Amygdala (tissue), 56 donors: ENCODE measurements at places on chromosomes 1 and 21.

DNA sequence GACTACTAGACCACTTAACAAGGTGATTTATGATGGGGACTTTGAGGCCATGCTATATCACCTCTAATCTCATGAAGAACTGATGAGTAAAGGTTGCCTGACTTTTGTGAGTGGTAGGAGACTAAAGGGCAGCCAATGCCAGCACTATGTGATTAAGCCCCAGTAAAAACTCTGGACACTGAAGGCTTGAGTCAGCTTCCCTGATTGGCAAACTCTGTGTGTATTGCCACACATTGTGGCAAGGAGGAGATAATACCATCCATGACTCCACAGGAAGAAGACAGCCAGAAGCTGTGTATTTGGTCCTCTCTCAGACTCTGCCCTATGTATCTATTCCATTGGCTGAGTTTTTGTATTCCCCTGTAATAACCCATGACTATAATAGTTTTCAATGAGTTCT, 413.3 kb upstream of the ZRANB2 start:
- no peak for DNase-seq

DNA sequence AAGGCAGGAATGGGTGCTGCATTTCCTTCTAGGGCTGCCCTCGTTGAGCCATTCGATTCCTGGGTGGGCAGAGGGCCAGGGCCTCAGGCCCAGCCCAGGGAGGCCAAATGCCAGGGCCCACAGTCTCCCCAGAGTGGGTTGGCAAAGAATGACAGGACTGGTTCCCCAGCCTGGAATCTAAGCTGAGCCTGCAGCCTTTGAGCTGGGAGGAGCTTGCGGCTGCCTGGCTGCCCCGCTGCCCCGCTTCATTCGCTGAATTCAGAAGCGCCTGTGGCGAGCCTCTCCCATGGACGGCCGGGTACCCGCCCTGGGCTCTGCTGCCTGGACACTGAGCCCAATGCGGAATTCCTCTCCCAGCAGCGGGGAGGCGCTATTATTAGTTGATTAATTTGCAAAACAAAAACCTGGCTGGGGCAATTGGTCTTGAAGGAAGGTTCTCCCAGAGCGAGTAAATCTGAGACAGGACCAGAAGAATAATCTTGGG, 32.3 kb upstream of the TARDBP start:
- peak; percentile 67 for DNase-seq

GRCh38 chr1:170559166-170559565, 27.2 kb downstream of the GORAB start:
- DNase-seq, result no peak

DNA sequence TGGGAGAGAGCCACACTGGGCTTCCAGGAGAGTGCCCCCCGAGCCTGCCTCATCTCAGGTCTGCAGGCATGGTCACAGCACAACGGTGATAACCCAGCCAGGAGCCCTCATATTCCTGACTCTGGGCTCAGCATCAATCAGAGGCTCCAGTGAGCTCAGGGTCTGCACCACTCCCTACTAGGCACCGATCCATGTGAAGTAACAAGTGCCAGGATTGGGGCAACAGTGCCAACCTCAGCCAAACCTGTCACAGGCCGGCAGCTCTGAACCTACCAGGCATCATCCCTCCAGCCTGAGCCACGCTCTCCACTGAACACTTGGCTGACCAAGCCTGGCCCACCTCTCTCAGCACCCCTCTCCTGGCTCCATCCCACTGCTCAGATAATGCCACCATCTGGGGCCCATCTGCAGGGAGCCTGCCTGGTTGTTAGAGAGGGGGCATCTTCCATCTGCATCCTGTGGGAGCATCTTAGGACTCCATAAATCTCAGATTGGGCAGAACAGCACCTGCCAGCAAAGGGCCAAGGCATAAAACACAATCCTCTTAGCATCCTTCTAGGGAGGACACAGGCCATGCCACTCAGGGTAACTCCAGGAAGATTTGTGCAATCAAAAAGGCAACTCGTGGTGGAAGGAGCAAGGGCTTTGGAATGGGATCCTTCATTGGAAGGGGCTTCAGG, 213.7 kb upstream of the CSF3R start:
- no peak for DNase-seq

GRCh38 chr21:34553151-34553952, 41.3 kb upstream of the KCNE1 start:
- DNase-seq, result no peak

DNA sequence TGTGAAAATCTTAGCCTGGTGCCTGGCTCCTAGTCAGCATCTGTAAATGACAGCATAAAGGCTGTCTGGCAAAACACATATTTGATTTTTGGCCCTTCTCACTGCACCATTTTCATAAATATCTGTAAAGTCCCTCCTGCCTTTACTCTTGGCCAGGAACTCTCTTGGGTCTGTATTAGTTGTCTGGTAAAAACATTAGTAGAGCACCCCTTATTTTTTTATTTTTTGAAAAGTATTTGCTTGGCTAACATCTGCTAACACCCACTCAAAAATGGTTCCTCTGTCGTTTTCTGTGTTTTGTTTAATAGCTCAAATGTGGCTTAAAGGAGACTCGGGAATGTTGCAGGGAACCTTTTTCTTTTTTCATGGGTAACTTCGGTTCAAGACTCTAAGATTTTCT, 293.4 kb downstream of the HMCN1 start:
- DNase-seq, result no peak

- no peak for DNase-seq
These were observed 36.4 kb downstream of the DENND1B start for GRCh38 chr1:197738927-197739326.

- no peak for DNase-seq
These were observed 9.3 kb downstream of the PLEKHM2 start for GRCh38 chr1:15693371-15693770.

- DNase-seq, result peak; percentile 57
These were observed 149.4 kb upstream of the ZC3H12A start for GRCh38 chr1:37325010-37325409.

DNA sequence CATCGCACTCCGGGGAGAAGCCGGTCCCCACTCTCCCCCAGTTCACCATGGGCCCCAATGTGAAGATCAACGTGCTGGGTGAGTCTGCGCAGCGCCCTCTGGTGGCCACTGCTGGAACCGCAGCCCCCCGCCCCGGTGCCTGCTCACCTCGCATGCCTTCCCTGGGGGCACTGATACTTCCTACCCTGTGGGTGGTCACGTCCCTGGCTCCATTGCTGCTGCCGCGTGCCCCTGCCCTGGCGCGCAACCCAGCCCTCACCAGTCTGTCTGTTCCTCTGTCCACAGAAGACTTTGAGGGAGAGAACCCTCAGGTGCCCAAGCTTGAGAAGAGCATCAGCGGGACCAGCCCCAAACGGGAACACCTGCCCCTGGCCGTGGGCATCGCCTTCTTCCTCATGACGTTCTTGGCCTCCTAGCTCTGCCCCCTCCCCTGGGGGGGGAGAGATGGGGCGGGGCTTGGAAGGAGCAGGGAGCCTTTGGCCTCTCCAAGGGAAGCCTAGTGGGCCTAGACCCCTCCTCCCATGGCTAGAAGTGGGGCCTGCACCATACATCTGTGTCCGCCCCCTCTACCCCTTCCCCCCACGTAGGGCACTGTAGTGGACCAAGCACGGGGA, 7.6 kb downstream of the EFNA3 start:
- DNase-seq, result peak; percentile 32

GRCh38 chr1:106022312-106022902, 1034.1 kb upstream of the PRMT6 start:
- no peak for DNase-seq

DNA sequence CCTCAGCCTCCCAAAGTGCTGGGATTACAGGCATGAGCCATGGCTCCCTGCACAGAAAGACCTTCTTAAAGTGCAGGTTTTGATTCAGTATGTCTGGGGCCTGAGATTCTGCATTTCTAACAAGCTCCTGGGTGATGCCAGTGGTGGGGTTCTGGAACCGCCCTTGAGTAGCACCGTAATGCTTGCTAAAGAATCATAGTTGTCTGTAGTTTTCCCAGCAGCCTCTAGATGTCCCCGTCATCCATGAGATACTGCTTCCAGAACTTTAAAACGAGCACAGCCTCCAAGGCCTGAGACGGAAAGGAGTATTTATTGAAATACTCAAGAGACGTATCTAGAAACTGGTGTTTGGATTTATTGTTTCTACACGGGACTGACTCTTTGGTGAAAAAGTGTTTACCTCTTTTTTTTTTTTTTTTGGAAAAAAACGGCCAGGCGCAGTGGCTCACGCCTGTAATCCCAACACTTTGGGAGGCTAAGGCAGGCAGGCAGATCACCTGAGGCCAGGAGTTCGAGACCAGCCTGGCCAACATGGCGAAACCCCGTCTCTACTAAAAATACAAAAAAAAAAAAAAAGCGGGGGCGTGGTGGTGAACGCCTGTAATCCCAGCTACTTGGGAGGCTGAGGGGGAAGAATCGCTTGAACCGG, 2.6 kb upstream of the TOR3A start:
- DNase-seq, result no peak

- DNase-seq, result no peak
These were observed 3.7 kb upstream of the SAMD11 start for GRCh38 chr1:920010-920409.

DNA sequence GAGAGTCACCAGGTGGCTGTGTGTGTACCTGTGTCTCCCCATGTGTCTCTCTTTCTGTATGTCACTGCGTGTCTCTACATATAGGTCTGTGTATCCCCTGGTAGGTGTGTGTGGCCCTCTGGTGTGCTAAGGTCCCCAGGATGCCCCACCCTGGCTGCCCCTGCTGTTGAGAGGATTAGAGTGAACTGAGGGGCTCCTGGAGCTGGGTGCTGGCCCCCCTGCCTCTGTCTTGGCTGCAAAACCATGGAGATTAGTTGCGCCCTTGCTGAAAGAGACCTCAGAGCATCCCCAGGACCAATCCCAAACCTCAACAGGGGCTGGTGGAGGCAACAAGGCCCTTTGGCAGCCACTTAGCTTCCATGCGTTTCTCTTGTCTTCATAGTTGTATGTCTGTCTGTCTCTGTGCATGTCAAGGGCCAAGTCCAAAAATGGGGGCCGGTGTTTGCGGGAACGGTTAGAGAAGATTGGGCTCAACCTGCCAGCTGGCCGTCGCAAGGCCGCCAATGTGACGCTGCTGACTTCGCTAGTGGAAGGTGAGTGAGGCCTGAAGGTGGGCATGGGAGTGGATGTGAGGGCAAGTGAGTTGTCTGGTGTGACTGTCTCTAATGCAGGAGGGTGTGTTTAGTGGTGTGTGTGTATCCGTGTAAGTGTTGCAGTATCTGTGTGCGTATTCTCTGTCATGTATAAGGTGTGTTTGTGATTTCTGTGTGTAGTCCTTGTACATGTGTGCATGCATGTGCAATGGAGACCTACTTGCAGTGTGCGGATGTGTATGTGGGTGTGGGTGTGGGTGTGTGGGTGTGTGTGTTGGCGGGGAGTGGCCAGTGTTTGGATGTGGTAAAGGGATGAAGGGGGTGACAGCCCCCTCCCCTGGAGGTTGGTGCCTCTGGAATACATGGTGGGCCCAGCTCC, 16.7 kb downstream of the TFAP2E start:
- no peak for DNase-seq

DNA sequence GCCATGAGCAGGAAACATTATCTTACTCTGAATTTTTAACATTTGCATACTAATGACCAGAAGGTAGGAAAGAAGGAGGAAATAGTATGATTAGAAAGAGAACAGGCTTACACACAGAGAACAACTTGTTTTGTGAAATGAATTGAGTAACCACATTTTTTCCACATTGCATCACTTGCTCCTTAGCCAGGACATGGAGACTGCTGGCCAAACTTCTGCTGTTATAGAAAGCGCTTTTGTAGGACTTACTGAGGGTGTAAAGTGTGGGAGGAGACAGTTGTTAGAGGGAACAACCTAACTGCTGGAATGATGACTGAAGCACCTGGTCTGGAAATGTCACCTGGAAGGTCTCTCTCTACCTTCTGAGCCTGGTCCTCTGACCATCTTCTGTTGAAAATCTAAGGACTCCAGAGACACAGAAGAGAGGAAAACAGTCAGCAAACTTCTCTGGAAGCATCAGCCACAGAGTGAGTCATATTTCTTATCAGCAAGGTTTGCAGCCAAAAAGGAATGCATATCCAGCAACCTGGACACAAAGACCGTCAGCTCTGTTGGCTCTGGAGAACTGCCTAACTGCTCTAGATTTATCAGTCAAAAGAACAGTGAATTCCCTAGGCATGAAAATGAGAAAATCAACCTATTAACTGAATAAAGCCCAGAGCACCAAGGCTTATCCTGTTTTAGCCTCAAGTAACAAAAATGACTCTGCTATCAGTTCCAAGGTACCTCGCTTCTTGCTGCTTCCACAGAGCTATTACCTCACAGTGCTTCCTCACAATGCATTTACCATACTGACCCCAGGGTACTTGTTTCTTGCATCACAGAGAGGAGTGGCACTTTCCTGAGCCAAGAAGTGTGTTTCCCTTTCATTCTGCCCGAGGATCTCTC, 88.0 kb upstream of the SLFNL1 start:
- DNase-seq, result no peak

DNA sequence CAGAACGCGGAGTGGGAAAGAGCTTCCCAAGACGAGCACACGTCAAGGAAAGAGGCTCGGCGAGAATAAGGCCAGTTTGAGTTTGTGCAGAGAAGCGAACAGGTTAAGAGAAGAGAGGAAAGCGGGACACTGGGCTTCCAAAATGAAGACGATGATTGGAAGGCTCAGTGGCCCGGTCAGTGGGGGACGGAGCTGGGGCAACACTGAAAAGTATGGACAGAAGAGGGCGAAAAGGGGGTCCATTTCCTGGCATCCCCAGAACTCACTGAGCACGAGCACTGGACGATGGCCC, 258 bp downstream of the CCT3 start:
- no peak for DNase-seq

GRCh38 chr21:42254651-42255601, 36.0 kb downstream of the ABCG1 start:
- DNase-seq, result peak; percentile 68

DNA sequence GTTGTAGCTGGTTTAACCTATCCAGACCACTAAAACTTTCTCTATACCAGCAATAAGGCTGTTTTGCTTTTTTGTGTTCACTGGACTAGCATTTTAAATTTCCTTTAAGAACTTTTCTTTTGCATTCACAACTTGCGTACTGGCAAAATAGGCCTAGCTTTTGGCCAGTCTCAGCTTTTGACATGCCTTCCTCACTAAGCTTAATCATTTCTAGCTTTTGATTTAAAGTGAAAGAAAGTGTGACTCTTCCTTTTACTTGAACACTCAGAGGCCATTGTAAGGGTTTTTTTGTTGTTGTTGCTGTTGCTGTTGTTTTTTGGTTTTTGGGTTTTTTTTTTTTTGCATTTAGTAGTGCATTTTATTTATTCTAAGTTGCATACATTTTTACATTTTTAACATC, 15.2 kb downstream of the RPAP2 start:
- no peak for DNase-seq

- DNase-seq, result no peak
These were observed 42.7 kb downstream of the ZSCAN20 start for GRCh38 chr1:33515112-33515511.

DNA sequence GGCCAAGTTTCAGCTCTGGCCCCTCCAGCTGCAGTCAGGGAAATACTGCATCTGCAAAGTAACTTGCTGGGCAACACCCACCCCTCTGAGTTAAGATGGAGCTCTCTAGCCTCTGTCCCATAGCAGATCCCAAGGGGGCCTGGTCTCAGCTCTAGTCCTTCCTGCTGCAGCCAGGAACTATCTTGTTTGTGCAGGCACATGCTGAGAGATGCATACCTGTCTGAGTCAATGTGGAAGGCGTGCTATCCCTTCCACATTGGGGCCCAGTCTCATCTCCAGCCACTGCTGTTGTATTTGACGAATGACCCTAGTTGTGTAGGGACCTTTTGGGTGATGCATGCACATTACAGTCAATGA, 76.4 kb downstream of the CTH start:
- no peak for DNase-seq
